ENCODE measurements at places on chromosomes 5 and 9. TPM values are rescaled to one million over a fixed set of nuclear protein-coding genes. Genes with fewer than 3 reads are reported as not detected.

GRCh38 chr5:80565330-80565729 is 4.8 kb downstream of the ANKRD34B start:
- no peak overlapping the region for H3K4me3 ChIP-seq
- no peaks in the 10 kb centered on the region for H3K36me3 ChIP-seq
- H3K4me1 ChIP-seq, result peaks cover 3% of the 10 kb centered on the region
- H3K27me3 ChIP-seq, result peaks cover 9% of the 10 kb centered on the region
- H3K27ac ChIP-seq, result no peak overlapping the region

DNA sequence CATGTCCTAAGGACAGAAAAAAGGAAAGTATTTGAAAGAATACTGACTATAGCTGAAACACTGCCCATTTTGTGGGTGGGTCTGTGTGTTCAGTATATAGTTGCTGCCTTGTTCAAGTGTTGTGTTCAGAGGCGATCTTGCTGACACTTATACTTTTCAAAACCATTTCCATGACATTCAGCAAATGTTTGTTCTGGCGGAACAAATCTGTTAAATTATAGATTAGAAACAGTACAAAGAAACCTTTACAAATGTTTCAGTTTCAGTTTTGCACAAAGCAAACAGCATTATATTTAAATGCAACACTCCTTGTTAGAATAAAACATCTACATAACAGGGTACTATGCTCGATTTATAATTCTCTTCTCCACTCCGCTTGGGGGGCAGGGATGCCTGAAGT is 2276.3 kb downstream of the MAT2B start:
- H3K27me3 ChIP-seq, result no peaks in the 10 kb centered on the region
- H3K27ac ChIP-seq, result no peak overlapping the region
- H3K36me3 ChIP-seq, result no peaks in the 10 kb centered on the region
- DNase-seq, result no peak
- H3K4me1 ChIP-seq, result no peaks in the 10 kb centered on the region
- no peak overlapping the region for H3K4me3 ChIP-seq

GRCh38 chr5:57113481-57113880 is 60.4 kb upstream of the GPBP1 start:
- H3K27me3 ChIP-seq, result no peaks in the 10 kb centered on the region
- no peak overlapping the region for H3K27ac ChIP-seq
- no peaks in the 10 kb centered on the region for H3K36me3 ChIP-seq
- H3K4me1 ChIP-seq, result no peaks in the 10 kb centered on the region
- no peak for DNase-seq

- H3K4me3 ChIP-seq, result no peak overlapping the region
- DNase-seq, result no peak
- no peaks in the 10 kb centered on the region for H3K27me3 ChIP-seq
- no peaks in the 10 kb centered on the region for H3K36me3 ChIP-seq
- no peak overlapping the region for H3K27ac ChIP-seq
Measured at GRCh38 chr5:178058321-178059012, 54.9 kb upstream of the N4BP3 start.

DNA sequence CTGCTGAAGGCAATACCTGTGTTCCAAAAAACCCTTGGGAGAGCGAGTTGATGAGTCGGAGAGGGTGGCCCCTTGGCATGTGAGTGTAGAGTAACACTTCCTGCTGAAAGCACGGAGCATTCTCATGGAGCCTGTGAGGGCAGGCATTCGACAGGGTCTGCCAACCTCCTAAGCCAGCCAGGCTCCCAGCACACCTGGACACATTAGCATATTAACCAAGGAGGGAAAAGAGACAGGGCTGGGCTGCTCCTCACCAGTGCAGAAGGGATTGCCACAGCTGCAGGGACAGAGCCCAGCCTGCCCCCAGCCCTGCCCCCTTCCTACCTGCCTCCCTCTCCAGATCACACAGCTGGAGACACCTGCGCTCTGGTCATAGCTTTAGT is 46.4 kb upstream of the SEMA4D start:
- peaks cover 17% of the 10 kb centered on the region for H3K36me3 ChIP-seq
- DNase-seq, result peak; percentile 54
- H3K27ac ChIP-seq, result no peak overlapping the region
- no peak overlapping the region for H3K4me3 ChIP-seq

- H3K27me3 ChIP-seq, result no peaks in the 10 kb centered on the region
- no peak overlapping the region for H3K27ac ChIP-seq
- H3K36me3 ChIP-seq, result no peaks in the 10 kb centered on the region
- no peak for DNase-seq
- H3K4me1 ChIP-seq, result no peaks in the 10 kb centered on the region
Measured at GRCh38 chr5:62316176-62316502, 10.1 kb downstream of the KIF2A start.

The MARVELD2 gene
- total RNA-seq, result 29.5 TPM

GRCh38 chr5:178477802-178478201 is 112.4 kb downstream of the COL23A1 start:
- no peaks in the 10 kb centered on the region for H3K36me3 ChIP-seq
- no peak for DNase-seq
- no peak overlapping the region for H3K4me3 ChIP-seq
- H3K4me1 ChIP-seq, result no peaks in the 10 kb centered on the region

The STKLD1 gene
- 0.57 TPM for total RNA-seq

DNA sequence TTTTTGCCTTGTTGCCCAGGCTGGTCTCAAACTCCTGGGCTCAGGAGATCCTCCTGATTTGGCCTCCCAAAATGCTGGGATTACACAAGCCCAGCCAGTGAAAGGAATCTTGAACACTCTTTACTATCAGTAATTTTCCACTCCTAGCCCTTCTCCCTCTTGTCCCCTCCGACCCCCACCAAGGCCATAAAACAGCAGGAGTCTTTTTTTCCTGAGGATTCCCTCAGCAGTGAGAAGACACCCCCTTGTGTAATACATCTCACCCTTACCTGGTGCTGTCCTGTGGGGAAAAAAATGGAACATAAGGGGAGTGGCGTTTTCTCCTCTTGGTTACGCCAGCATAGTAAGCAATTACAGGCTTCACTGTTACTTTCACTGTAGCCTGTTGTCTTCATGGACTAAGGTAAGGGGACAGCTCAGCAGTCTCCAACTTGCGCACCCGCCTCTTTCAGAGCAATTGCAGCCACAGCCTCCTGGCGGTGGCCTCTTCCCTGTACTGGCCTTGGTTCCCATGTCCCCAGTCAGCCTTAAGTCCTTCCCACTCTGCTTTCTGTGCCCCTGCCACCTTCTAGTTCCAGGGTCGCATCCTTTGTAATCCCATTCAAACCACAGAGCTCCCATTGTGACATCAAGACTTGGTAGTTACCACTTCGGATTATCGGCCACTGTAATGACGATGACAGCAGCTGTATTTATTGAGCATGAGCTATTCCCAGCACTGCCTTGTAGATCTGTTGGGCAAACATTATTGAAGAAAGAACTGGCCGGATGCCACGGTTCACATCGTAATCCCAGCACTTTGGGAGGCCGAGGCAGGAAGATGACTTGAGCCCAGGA is 10.0 kb downstream of the NAIF1 start:
- H3K27me3 ChIP-seq, result no peaks in the 10 kb centered on the region
- peak; percentile 66 for DNase-seq
- no peak overlapping the region for H3K27ac ChIP-seq
- no peaks in the 10 kb centered on the region for H3K36me3 ChIP-seq
- H3K4me3 ChIP-seq, result no peak overlapping the region

DNA sequence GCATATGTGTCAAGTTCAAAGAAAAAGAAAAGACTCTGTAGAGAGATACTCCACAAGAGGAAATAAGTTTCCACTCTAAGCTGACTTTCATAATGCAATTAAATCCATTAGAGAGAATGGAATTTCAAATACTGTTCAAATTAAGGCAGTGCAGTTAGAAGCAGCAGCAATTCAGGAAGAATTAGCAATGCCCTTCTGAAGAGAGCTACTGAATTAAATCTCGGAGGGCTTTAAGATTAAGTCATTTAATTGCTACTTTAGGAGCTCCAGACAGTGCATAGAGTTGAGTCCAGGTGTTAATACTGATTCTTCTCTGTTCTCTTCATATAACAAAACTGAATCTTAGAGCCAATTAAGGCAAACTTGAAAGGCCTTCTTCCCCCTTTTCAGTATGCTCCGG is 8.5 kb downstream of the CDH12 start:
- H3K27me3 ChIP-seq, result no peaks in the 10 kb centered on the region
- H3K4me1 ChIP-seq, result no peaks in the 10 kb centered on the region
- H3K4me3 ChIP-seq, result no peak overlapping the region
- H3K27ac ChIP-seq, result no peak overlapping the region

The DIRAS2 gene
- not detected for total RNA-seq

The BTNL3 gene
- total RNA-seq, result not detected

GRCh38 chr5:169910393-169910792 is 69.9 kb downstream of the INSYN2B start:
- H3K27ac ChIP-seq, result no peak overlapping the region
- H3K27me3 ChIP-seq, result no peaks in the 10 kb centered on the region
- no peaks in the 10 kb centered on the region for H3K36me3 ChIP-seq
- DNase-seq, result no peak
- H3K4me3 ChIP-seq, result no peak overlapping the region

DNA sequence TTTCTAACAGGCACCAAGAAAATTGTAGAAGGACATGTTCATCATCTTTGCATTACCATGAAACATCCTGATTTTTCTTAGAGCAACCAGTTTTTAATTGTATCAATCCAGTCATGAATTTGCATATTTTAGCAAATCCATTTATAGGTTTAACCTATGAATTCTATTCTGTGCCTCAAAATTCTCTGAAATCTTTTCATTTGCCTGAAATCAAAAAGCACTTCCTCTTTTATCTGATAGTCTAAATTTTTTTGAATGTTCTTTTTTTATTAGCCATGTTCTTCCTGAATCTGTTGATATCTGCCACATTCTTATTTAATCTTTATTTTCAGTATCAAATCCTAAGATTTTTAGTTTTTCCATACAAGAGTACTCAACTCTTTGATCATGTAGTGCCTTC is 36.9 kb upstream of the SRP19 start:
- DNase-seq, result no peak
- H3K36me3 ChIP-seq, result peaks cover 43% of the 10 kb centered on the region
- H3K4me3 ChIP-seq, result no peak overlapping the region
- no peaks in the 10 kb centered on the region for H3K27me3 ChIP-seq

GRCh38 chr9:76701441-76702039 is 62.7 kb upstream of the PCA3 start:
- H3K36me3 ChIP-seq, result no peaks in the 10 kb centered on the region
- no peak overlapping the region for H3K4me3 ChIP-seq
- DNase-seq, result no peak

GRCh38 chr5:169944922-169945680 is 35.2 kb downstream of the INSYN2B start:
- H3K36me3 ChIP-seq, result no peaks in the 10 kb centered on the region
- H3K27me3 ChIP-seq, result no peaks in the 10 kb centered on the region
- no peak overlapping the region for H3K4me3 ChIP-seq
- no peak for DNase-seq
- H3K4me1 ChIP-seq, result peaks cover 4% of the 10 kb centered on the region

The CDH12 gene
- total RNA-seq, result not detected

- peak overlapping the region; percentile 85 for H3K4me3 ChIP-seq
- H3K27me3 ChIP-seq, result no peaks in the 10 kb centered on the region
- H3K4me1 ChIP-seq, result peaks cover 3% of the 10 kb centered on the region
- DNase-seq, result no peak
- H3K36me3 ChIP-seq, result no peaks in the 10 kb centered on the region
Measured at GRCh38 chr9:4984171-4984620, 876 bp upstream of the JAK2 start.

The ARID3C gene
- not detected for total RNA-seq

The ORM1 gene
- 4.4 TPM for total RNA-seq

DNA sequence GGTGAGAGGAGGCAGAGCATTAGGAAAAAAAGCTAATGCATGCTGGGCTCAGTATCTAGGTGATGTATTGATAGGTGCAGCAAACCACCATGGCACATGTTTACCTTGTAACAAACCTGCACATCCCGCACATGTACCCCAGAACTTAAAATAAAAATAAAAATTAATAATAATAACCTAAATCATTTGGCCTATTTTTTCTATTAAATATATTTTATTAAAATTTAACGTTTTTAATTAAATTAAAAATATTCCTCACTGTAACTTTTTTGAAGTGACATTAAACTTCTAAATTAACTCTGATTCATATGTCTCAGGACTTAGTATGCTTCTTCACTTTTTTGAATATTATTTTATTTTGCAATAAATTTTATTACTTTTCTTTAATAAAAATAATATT is 83.7 kb upstream of the PARP8 start:
- no peaks in the 10 kb centered on the region for H3K36me3 ChIP-seq
- peaks cover 9% of the 10 kb centered on the region for H3K4me1 ChIP-seq
- H3K27me3 ChIP-seq, result no peaks in the 10 kb centered on the region
- DNase-seq, result no peak

GRCh38 chr5:110625376-110625999 is 101.0 kb downstream of the TMEM232 start:
- no peak overlapping the region for H3K27ac ChIP-seq
- no peaks in the 10 kb centered on the region for H3K4me1 ChIP-seq
- no peak overlapping the region for H3K4me3 ChIP-seq
- H3K36me3 ChIP-seq, result no peaks in the 10 kb centered on the region
- H3K27me3 ChIP-seq, result no peaks in the 10 kb centered on the region
- no peak for DNase-seq

DNA sequence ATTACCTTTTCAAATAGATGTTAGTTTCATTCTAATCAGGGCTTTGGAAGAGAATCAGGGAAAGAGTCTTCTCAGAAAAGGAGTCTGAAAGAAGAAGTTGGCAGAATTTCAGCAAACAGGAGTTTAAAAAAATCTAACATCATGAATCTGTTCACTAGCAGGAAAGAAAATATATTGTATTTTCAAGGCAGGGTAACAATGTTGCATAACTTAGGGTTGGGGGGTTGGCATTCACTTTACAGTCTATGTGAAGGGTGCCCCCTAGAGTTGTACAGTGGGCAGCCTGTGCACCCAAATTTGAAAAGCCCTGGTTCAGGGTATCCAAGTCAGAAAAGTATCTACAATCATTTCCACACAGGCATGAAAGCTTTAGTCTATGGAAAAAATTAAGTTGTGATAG is 348.4 kb upstream of the SLC30A5 start:
- H3K27me3 ChIP-seq, result no peaks in the 10 kb centered on the region
- no peak for DNase-seq
- no peaks in the 10 kb centered on the region for H3K4me1 ChIP-seq
- H3K36me3 ChIP-seq, result no peaks in the 10 kb centered on the region

DNA sequence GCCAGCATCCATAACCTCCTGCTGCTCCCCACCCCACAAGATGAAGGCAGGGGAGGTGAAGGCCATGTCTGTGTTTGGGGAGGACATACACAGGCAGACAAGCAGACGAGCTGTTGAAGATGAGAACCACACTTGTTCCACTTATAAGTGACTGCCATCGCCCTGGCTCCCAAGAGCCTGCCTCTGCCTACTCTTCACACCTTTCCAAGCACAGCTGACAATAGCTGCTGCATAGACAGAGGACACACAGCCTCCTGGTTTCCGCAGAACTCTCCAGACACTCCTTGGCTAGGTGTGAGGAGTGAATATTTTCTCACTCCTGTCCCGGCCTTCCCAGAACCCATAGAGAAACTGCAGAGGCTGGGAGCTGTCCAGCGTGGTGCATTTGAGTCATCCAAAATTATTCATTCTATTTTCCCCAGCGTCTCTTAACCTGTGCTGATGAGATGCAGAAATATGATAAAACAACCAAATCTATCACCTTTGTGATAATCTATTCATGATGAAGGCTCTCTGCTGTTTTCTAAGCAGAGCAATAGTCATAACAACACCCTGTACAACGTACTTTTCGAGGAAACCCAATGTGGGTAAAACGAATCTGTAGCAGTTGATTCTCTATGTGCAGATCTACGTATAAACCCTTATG is 24.7 kb downstream of the KLF9 start:
- H3K4me1 ChIP-seq, result no peaks in the 10 kb centered on the region
- no peak overlapping the region for H3K27ac ChIP-seq
- H3K36me3 ChIP-seq, result no peaks in the 10 kb centered on the region
- DNase-seq, result no peak

Measured in H9 (cell line).